ENCODE measurements at places on chromosomes 7 and 10.

GRCh38 chr10:69101451-69102095 lies 13.7 kb downstream of the SRGN start:
- no peak for DNase-seq

DNA sequence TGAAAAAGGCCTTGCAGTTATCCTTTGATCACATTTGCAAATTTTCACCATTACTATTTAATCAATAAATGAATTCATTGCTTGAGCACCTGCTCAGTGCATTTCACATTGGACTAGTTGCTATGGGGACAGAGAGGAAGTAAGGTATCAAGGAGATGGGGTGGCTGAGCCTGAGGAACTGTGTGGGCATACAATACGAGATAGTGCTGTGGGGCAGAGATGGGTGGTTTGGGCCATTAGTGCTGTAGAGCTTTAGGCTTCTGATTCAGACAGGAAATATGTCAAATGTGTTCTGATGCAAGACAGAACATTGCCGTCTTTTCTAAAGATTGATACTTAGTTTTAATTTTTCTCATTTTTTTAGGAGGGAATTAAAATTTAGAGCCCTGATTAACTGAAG lies 13.2 kb downstream of the ITGB8 start:
- DNase-seq: no peak

DNA sequence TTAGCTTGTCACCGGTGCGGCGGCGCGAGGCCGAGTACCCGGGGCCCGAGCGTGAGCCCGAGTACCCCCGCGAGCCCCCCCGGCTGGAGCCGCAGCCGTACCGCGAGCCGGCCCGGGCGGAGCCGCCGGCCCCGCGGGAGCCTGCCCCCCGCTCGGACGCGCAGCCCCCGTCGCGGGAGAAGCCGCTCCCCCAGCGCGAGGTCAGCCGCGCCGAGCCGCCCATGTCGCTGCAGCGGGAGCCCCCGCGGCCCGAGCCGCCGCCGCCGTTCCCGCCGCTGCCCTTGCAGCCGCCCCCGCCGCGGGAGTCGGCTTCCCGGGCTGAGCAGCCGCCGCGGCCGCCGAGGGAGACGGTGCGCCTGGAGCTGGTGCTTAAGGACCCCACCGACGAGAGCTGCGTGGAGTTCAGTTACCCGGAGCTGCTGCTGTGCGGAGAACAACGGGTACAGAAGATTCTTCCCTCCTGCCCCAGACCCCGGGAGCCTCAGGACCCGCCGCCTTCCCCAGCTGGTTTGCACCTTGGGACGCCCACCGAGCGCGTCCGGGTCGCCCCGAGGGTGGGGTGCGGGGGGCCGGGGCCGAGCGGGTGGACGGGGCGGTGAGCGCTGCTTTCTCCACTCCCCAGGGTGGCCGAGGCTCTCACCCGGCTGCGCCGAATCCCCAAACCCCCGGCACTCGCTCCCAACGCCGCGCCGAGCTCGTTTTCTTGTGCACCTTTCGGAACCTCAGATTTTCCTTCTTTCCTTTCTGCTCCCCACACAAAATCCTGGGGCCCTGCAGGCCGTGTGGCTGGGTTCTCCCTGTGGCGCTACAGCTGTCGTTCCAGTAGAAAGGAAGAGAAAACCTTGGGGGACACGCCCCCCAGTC lies 708 bp downstream of the UBN2 start:
- no peak for DNase-seq

DNA sequence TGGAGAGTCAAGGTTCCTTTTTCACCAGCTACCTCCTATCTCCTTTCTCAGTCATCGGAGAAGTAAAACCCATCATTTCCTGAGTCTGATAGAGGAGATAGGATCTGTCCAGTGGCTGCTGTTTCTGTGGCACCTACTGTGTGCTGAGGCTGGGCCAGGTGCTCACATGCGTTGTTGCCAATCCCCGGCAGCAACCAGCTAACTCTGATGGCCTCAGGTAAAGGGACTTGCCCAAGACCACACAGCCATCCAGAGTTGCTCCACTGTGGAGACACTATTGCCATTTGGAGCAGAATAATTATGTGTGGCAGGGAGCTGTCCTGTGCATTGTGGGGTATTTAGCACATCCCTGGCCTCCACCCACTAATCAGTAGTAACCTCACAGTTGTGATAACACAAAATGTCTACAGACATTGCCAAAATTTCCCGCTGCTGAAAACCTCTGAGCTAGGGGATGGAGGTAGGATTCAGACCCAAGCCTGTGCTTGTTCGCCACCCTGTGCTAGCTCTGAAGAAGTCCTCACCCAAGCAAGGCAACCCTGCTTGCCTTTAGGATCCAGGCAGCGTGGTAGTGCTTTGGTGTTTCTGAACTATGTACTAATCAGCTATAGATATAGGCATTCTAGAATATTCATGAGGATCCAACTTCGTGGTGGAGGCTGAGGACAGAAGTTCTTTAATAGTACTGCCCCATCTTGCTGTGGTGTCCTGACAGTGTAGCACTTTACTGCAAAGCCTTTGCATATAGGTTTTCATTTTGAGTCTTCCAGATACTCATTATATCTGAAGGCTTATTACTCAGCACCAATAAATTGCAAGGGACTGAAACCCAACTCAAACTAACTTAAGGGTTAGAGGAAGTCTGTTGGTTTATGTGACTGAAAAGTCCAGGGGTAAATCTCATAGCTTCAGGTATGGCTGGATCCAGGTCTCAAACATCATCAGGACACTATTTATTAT lies 164.6 kb downstream of the GRK5 start:
- no peak for DNase-seq

DNA sequence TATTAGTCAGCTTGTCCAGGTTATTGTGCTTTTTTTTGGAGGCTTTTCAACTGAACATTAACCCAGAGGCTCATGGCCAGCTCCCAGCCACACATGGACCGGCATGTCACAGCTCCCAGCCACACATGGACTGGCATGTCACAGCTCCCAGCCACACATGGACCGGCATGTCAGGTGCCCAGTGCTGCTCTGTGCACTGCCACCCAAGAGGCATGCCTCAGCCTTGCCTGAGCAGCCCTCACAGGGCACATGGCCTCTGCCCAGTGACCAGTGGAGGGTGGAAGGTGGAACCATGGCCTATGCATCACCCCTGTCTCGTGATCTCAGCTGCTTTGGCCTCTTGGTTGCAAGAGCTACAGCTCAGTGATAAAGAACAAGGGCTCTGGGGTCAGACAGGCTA lies 119.8 kb downstream of the OAT start:
- DNase-seq: no peak

DNA sequence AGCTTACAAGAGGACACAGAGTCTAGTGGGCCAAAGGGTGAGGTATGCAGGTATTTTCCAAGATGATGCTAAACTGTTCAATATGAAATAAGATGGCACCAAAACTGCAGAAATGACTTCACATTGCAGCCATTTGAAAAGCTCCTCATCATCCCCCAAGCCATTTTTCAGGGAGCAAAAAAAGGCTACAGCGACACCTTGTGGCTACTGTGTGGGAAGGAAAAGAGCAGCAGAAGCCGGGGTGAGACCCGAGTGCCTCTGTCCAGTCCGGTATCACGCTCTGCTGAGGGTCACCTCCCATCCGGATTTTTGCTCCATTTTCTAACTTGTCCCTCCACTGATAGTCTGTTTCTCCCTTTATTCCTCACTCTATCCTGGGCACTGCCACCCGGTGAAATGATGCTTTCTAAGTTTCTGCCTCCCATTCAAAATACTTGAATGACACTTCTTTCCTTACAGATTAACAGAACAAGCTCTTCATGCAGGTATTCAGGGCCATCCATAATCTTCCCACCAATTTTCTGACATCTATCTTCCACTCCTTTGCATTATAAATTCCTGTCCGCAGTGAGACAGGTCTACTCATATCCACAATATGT lies 220.2 kb downstream of the DGKI start:
- DNase-seq: no peak

- no peak for DNase-seq
Observed at GRCh38 chr7:103541026-103541425, 95.0 kb upstream of the SLC26A5 start.

DNA sequence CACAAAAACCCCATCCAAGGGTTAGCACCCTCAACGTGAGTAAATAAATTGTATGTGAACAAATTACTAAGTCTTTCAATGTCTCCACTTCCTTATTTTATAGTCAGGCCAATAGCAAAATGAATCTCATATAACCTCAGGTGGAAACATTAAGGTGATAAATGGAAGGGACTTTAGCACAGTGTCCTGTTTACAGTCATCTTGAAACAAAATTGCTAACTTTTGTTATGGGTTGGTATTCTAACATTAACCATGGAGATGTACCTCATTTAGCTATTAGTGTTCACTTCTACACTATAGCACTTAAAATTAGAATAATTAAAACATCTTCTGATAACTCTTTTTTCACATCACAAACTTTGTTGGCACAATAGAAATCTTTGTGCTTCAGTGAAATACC lies 255.8 kb upstream of the CNTNAP2 start:
- no peak for DNase-seq

DNA sequence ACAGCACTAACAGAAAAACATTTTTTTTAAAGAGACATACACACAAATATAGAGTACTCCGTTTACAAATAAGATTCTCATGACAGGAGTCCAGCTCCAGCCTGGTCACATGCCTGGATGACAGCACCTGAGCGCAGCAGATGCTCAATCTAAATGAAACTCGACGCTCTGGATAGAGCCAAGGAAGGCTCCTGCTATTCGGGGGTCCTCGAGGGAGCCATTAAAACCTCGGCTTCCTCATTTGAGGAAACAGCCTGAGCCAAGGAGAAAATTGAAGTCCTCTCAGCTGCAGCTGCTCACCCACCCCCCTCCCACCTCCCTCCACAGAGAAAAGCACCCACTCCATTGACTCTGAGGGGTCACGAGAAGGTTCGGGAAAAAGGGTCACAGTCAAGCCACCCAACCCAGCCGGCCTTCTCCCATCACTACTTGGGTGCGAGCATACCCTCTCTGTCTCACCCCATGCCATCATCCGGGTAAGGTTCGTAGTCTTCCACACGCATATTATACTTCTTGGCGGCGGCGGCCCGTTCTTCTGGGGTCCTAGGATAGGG lies 673 bp downstream of the NDUFB8 start:
- no peak for DNase-seq

- DNase-seq: no peak
Observed at GRCh38 chr10:119263951-119264617, 56.7 kb downstream of the GRK5 start.

- no peak for DNase-seq
Observed at GRCh38 chr10:110500515-110500905, 2.8 kb downstream of the DUSP5 start.

- DNase-seq: no peak
Observed at GRCh38 chr7:85292908-85293576, 106.2 kb upstream of the SEMA3D start.

- no peak for DNase-seq
Observed at GRCh38 chr7:133633055-133633454, 380.2 kb downstream of the EXOC4 start.

DNA sequence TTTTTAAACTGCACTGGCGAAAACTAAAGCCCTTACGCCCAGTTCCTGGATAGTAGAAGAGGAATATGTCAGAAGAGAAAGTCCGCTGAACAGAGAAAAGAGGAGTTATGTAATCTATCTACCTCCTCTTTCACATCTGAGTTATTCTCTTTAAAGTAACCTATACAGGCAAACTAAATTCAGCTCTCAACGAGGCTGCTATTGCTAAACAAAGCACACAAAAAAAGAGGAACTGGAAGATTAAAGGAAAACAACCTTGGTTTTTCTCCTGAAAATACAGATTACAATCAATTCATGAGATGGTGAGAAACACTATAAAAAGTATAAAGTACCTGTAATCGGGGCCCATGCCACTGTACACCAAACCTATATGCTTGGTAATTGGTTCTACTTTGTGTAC lies 5.8 kb downstream of the PSMA2 start:
- DNase-seq: no peak

GRCh38 chr10:111475720-111476119 lies 398.9 kb downstream of the ADRA2A start:
- DNase-seq: no peak

DNA sequence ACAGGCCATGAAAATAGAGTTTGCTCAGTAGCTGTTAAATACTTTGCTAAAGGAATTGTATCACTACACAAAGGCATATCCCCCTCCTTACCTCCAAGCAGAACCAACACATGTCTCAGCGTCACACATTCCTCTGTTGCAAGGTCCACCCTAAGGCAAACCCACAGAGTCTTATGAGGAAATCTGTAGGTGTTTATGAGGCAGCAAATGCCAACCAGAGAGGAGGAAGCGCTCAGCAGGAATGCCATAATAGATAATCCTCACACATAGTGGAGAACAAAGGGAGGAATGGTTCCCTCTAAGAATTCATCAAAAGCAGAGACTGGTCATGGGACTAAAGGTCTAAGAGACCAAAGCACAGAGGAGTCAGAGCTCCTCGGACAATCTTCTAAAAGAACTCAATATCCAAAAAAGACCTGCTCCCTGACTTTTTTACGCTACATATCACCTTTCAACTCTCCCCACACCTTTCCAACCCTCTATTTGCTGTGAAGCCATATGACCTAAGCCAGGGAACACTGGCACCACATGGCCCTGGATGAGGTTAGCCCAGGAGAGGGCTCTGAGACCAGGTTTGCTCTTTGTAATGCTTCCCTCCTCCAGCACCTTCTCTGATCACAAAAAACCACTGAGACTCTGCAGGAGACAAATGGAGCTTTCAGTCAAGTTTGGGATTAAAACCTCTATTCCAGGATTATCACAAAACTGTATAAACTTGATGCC lies 7.3 kb downstream of the SLC25A13 start:
- no peak for DNase-seq

GRCh38 chr7:13115855-13116254 lies 428.4 kb downstream of the ARL4A start:
- DNase-seq: no peak

GRCh38 chr10:2150288-2150687 lies 413.0 kb upstream of the ADARB2 start:
- no peak for DNase-seq

- no peak for DNase-seq
Observed at GRCh38 chr7:38360776-38361175, 87.3 kb upstream of the TARP start.

GRCh38 chr7:21359163-21359562 lies 68.7 kb upstream of the SP4 start:
- no peak for DNase-seq

GRCh38 chr7:130896898-130897514 lies 163.0 kb upstream of the KLF14 start:
- DNase-seq: no peak

DNA sequence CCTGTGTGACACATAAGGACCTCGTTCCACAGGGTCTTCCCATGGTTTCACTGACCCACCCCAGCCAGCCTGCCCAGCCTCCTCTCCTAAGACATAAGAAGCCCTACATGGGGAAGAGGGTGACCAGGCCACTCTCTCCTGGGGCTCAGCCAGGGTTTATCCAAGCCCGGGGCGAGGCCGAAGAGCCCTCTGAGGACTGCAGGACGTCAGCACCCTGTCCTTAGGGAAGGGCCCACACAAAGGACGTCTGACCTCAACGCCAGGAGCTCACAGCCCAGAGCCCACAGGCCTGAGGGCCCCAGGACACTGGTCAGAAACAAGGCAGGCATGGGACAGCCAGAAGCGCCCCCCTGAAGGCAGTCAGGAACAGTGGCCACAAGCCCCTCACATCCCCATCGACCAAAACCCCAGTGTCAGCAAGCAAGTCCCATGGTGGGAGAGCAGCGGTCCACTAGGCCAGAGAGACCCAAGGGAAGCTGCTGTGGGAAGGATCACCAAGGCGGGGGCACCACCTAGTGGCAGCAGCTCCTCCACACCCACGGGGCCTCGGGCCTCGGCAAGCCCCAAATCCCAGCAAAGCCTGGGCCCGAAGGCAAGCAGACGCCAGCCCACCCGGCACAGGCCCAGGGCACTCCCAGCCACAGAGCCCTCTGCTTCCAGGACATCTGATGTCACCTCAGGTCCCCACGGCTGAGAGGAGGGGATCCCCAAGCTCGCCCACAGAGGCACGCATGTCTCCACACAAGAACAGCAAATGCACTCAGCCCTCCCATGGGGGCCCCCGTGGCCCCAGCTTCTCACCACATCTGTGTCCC lies 23.4 kb downstream of the MAD1L1 start:
- DNase-seq: no peak
